NCI-H1694 treated with DMSO at 0.1 percent for 48 hours (cell line): ENCODE measurements at places on chromosomes 6 and 20.

- no peak for DNase-seq
Measured at GRCh38 chr20:37934634-37935375, 31.9 kb downstream of the VSTM2L start.

DNA sequence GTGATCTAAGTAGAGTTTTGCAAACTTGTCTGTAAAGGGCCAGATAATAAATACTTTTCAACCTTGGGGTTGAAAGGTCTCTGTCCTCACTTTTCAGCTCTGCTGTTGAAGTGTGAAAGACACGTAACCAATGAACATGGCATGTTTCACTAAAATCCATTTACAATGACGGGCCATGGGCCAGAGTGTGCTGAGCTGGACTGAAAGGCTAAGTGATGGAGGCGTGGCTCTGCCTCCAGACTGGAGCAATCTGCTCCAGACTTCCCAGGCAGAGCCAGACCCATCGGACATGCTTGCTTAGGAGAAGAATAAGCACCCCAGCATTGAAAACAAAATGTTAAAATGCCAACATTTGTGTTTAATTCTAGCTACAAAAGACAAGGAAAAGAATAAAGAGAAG lies 41.4 kb downstream of the SCAND1 start:
- DNase-seq = no peak

GRCh38 chr6:158475344-158476302 lies 84.3 kb upstream of the TMEM181 start:
- DNase-seq = peak; percentile 59

DNA sequence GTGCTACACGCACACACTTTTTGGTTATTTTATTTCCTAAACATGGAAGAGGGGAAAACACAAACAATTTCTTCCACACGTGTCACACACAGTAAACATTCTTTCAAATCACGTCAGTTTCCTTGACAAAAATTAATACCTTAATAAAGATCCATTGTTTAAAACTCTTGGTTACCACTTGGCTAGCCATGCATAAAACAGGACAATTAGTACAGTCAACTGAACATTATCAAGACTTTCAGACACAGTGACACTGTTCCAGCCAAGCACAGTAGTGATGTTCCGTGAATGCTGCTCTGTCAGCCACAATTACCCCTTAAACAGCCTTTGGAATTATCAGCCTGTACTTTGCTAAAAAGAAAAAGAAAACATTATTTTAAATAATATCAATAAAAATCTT lies 50.8 kb downstream of the GMDS start:
- DNase-seq = no peak

- no peak for DNase-seq
Measured at GRCh38 chr20:31674895-31675827, 37.4 kb downstream of the COX4I2 start.

DNA sequence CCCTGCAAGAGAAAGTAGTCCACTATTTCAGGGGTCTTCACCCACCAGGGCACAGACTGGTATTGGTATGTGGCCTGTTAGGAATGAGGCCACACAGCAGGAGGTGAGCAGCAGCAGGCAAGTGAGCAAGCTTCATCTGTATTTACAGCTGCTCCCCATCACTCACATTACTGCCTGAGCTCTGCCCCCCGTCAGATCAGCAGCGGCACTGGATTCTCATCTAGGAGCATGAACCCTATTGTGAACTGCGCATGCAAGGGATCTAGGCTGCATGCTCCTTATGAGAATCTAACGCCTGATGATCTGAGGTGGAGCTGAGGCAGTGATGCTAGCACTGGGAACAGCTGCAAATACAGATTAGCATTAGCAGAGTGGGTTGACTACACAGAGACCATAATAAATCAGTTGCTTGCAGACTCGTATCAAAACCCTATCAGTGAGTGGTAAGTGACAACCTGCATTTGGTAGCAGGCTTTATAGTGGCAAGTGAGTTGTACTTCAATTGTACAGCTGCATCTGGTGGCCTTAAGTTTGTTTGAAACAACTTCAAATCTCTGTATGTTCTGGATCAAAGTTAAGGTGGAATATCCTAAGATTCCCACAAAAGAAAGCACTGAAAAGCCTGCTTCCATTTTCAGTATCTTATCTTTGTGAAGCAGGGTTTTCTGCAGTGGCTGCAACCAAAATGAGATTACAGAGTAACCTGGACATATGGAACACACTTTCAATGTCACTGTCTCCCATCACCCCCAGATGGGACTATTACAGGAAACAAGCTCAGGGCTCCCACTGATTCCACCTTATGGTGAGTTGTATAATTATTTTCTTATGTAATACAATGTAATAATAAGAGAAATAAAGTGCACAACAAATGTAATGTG lies 12.8 kb downstream of the C6orf141 start:
- DNase-seq = no peak

- DNase-seq = no peak
Measured at GRCh38 chr20:32945710-32946221, 58.5 kb downstream of the SUN5 start.

GRCh38 chr6:139372326-139373153 lies 1.9 kb downstream of the CITED2 start:
- DNase-seq = no peak

GRCh38 chr6:135328136-135328535 lies 147.0 kb downstream of the MYB start:
- no peak for DNase-seq

DNA sequence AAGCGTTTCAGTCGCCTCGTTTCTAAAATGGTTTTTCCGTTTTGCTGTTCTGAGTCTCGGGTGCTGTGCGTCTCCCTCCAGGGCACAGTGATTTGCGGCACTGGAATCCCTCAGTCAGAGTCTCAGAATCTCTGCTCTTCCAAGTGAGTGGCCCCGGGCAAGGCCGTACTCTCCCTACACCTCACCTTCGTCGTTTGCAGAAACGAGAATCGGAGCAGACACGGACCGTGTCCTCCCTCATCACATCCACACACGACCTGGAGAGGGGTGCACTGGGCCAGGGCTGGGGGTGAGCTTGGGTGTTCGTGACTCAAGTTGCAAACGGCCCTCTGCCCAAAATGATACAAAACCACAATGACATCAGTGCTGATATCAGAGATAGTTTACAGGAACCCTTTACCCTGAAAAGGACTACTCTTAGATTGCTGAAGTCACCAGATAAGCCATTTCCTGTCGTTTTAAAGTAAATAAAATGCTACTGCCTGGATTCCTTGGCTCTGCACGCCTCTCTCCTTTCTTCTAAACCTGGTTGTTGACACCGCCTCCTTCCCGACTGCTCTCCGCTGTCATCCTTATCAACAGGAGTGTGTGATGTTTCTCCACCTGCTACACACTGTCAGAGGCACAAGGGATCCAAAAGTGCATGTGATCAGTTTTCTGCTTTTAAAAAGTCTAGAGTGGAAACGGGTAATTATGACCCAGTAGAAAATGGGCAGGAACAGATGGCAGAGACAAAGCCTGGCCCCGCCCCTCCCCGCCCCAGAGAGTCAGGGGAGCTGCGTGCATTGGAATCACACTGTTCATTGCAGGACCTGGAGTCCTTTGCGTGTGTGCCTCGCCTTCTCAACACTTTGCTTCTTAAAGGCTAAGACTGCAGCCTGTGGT lies 38.4 kb downstream of the KIF25 start:
- no peak for DNase-seq

GRCh38 chr6:108897371-108897770 lies 49.1 kb downstream of the ARMC2 start:
- peak; percentile 45 for DNase-seq

GRCh38 chr6:143059663-143060353 lies 881 bp upstream of the AIG1 start:
- DNase-seq = peak; percentile 30

DNA sequence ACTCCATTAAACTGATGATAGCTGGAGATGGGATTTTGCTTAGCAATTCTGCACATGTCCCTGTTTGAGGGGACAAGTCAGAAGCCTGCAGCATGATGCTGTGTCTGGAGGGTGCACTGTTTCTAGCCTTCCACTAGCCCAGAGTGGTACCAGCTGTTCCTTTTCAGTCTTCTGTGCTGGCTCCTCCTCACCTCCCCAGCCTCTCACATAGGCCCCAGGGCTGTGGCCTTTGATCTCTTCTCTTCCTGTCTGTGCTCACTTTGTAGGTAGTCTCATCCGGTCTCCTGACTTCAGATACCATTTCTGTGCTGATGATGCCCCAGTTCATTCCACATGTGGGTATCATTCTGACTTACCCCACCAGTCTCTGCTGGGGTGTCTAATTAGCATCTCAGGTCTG lies 126.3 kb downstream of the HIVEP1 start:
- DNase-seq = no peak

GRCh38 chr6:89862698-89863097 lies 31.6 kb upstream of the GJA10 start:
- no peak for DNase-seq

- DNase-seq = no peak
Measured at GRCh38 chr20:54630582-54630981, 155.2 kb downstream of the DOK5 start.

DNA sequence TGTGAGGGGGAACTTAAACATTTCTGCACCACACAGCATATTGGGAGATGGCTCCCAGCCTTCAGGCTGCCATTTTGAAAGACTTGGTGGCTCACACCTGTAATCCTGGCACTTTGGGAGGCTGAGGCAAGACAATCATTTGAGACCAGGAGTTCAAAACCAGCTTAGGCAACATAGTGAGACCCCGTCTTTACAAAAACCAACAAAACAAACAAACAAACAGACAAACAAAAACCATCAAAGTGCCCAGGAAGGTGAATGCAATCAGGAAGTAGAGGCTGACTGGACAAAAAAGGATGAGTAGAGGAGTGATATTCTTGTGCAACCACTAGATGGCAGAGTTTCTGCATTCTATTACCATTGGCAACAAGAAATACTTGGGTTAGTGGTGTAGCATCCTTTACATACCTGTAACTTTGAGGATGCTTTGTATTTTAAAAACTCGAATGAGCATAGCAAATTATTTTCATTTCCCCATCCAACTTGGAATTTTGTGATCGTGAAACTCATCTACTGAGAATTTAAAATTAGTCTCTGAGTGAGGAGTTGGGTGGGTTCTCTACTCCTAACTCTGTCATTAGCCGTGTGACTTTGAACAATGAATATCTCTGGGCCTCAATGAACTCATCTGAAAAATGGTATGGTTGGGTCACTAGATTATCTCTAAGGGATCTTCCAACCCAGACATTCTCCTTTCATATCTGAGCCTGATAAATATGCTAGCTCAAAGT lies 84.4 kb downstream of the CRYBG1 start:
- peak; percentile 44 for DNase-seq

GRCh38 chr20:41392871-41393704 lies 26.5 kb upstream of the EMILIN3 start:
- DNase-seq = no peak

DNA sequence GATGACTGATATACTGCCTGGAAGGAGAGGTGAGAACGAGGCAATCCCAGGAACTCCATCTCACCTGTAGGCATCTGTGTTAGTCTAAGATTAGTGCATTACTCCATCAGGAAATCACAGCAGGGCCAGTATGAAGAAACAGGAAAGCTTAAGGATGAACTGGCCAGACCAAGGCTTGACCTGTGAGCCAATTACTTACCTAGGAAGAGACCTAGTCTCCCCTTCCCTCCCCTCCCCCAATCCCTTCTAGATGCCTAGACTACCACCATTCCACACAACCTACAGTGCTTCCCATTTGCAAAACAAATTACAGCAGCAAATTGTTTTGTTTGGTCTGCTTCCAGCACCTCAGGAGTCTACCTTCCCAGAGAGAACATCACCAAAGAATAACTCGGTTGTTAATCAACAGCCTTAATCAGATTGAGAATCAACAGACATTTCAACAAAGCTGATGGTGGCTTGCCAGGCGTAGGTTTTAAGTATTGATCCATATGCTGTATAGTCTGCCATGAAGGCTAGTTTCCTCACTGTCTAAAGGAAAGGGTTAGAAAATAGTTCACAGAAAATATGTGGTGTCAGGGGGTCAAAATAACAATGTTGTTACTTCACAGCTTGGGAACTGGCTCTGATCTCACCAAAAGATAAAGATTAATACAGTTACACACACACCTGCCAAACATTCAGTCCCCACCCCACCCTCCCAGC lies 10.1 kb downstream of the PKHD1 start:
- no peak for DNase-seq

DNA sequence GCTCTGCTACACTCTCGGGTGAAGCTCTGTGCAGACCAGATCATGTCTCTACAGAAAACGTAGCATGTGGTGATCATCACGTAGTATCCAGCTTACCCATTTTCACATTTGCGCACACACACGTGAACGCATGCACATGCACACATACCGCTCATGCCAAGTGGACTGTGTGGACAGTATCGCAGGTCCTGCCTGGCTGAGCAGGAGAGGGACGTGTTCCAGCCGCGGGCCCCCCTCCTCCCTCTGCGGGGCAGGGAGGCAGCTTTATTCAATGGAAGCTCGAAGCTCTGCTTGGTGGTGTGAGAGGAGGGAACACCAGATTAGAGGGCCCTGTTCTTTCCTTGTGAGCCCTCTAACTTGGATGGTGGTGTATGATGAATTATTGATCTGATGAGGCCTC lies 51.1 kb downstream of the CDH26 start:
- DNase-seq = no peak

DNA sequence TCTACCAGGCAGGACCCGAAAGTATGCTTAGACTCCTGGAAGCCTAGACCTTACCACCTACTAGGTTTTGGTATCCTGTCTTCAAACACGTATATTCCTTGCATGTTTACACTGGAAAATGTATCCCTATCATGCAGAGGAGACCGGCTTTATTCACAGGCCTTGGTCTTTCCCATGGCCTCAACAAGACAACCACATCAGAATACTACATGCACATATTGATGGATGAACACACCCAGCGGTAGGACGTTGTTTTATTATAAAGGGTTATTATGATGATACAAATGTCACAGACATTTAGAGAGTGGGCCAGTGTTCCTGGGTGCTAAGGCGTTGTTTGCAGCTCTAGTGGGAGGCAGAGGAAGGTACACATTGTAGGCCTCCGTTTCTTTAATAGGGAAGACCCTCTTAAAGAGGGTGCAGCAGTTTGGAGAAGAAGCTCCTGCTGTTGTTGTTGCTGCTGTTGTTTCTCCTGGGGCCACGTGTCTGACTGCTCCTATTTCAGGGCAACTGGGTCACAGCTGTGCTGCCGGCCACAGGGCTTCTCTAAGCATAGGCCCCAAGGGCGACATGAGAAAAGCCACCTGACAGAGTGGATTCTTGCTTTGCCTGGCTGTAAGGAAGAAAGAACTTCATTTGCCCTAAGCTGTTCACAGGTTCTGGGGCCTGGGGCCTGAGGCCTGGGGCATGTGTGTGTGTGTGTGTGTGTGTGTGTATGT lies 98.3 kb upstream of the SASH1 start:
- DNase-seq = no peak

DNA sequence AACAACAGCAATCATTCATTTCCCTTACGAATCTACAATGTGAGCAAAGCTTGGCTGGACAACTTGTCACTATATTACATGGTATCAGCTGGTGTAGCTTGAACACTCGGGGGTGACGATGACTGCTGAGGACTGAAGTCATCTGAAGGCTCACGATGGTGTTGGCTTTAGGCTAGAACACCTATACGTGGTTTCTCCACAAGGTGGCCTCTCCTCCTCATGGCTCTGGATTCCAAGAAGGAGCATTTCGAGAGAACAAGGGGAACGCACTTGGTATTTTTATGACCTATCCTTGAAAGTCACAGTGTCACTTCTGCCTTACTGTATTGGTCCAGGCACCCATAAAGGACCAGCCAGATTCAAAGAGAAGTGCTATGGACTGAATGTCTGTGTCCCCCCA lies 37.5 kb upstream of the ADGRF1 start:
- DNase-seq = no peak
